ENCODE measurements at places on chromosomes 6 and 20. TPM values are rescaled to one million over a fixed set of nuclear protein-coding genes. Genes with fewer than 3 reads are reported as not detected.

- no peak for DNase-seq
Measured at GRCh38 chr6:13559251-13559650, 15.2 kb upstream of the SIRT5 start.

DNA sequence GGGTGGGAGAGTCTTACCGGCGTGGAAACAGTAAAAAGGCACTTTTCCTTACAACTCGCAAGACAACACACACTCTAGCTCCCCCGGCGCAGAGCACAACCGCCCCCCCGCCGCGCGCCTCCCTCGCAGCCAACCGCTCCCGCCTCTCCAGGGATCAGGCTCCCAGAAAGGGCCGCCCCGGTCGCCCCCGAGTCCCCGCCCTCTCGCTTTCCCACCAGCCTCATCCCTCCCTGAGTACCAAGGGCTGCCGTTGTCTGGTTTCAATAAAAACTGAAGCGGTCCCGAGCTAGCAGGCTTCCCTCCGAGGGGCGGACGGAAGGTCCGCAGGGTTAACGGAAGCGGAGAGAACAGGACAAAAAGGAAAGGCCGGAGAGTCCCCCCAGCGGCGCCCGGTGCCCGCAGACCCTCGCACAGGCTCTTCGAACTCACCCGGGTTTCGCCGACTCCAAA lies 804 bp downstream of the ELOVL5 start:
- DNase-seq, result peak; percentile 88

DNA sequence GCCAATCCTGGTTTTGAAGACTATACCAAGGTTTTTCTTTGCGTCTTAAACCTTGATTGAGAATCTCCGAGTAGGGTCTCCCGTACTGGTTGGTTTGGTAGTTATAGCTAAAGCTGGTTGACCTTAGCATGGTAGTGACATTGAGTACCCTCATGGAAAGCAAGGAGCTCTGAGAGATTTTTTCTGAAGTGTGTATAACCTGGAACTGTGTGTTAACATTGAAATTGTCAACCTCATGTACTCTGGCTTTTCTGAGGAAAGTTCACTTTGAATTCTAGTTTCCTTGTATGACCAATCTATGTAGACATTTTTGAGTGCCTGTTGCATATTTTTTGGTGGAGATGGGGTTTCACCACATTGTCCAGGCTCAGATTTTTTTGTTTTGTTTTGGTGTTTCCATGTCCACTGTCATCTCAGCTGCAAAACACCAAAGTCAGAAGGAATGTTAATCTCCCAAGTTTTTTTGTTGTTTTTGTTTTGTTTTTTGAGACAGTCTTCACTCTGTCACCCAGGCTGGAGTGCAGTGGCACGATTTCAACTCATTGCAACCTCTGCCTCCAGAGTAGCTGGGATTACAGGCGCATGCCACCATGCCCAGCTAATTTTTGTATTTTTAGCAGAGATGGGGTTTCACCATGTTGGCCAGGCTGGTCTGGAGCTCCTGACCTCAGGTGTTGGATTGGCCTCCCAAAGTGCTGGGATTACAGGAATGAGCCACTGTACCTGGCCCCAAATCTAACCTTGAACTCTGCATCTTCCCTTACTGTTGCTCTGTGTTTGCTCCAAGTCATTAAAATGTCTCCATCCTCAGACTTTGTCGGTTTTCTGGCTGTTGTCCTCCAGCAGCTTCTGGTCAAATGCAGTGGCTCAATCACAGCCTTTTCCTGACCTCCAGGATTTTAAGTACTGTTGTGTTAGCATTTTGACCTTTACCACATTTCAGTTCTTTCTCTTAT lies 4.3 kb downstream of the RPS12 start:
- DNase-seq, result no peak

DNA sequence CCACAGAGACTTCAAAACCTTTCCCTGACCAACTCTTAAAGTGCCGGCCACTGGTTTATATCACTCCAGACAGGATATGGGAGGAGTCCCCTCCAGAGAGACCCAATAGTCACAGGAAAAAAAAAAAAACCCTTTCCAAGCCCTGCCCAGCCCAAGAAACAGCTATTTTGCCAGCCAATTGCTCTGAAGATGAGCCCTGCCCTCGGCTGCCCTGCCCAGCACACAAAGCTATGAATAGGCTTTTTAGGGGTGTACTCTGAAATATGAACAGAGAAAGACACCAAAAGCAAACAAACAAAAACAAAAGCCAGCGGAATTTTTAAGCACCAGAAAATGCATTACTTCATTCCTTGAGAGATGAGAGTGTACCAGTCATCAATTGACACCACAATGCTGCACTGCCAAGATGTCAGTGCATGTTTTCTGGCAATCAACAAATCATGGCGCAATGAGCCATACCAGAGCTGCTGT lies 275.1 kb downstream of the C6orf118 start:
- DNase-seq, result no peak

- DNase-seq, result peak; percentile 88
Measured at GRCh38 chr20:54649511-54649962, 174.1 kb downstream of the DOK5 start.

DNA sequence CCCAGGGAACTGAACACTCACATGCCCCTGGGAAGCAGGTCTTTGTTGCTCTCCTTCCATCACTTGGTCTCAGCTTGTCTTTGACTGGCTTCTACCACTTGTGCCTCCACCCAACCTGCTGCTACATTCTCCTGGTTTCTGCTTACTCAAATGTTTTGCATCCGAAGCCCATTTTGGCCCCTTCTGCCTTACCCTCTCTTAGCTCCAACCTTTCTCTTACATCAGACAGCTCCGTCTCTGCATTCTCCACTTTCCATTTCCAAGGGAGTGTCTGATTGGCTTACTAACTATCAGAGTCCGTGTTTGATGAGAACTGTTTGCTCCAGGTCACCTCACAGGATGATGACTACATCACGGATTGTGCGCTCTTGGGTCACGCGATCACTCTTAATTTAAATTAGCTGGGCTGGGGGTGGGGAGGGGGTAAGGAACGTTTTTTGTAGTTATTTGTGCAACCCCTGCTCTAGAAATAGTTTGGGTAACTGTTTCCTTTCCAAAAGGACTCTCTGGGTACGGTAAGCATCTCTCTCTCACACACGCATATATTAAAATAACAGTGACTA lies 844 bp upstream of the ABRACL start:
- DNase-seq, result no peak

Gene PRELID3B
- 45.1 TPM for total RNA-seq

GRCh38 chr6:21846541-21847451 lies 253.2 kb downstream of the SOX4 start:
- DNase-seq, result no peak

GRCh38 chr20:25313593-25313992 lies 65.7 kb downstream of the PYGB start:
- DNase-seq, result no peak

Gene ZNF391
- 2.4 TPM for total RNA-seq

Measured in osteocyte (in vitro differentiated cells).